ENCODE measurements at places on chromosomes 16 and 17. TPM values are rescaled to one million over a fixed set of nuclear protein-coding genes. Genes with fewer than 3 reads are reported as not detected.

TUBB3 gene
- 205 TPM for total RNA-seq

DNA sequence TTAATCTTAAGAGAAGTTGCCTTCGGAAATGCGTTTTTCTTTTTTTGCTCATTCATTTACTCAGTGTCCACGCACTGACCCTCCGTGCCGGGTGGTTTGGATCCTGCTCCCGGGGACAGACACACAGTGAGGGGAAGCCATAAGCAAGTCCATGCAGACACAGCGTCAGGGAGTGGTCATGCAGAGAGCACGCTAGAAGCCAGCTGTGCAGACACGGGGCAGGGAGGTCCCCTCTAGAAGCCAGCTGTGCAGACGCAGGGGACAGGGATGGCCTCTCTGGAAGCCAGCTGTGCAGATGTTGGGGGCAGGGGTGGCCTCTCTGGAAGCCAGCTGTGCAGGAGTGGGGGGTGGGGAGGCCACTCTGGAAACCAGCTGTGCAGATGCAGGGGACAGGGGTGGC lies 4.8 kb downstream of the GAA start:
- DNase-seq, result no peak

DECR2 gene
- total RNA-seq, result 92.7 TPM

CA10 gene
- not detected for total RNA-seq
